Stimulated activated CD8-positive, alpha-beta memory T cell treated with anti-CD3 and anti-CD28 coated beads, Interleukin-4, amount 100 ng/mL, for 4 hours (primary cell): ENCODE measurements at places on chromosomes 11 and 22.

DNA sequence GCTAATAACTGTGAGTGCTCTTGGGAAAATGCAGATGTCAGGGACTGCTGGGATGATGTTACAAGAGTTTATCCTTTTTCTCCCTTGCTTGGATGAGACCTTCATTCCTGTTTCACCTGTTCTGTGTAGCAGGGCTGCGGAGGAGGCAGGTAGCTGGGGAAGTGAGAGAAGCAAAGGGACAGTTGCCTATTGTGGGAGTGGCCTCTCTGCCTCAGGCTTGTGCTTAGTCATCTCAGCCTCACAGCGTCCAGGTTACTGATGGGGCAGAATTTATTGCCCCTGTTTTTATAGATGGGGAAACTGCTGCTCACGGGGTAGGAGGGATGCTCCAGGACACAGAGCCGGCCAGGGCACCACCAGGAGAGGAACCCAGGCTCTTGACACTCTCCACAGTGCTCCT lies 1.7 kb downstream of the STX3 start:
- DNase-seq = no peak

GRCh38 chr11:120027546-120028180 lies 110.2 kb downstream of the TRIM29 start:
- no peak for DNase-seq

GRCh38 chr11:110812086-110812733 lies 100.0 kb upstream of the ARHGAP20 start:
- DNase-seq = no peak

DNA sequence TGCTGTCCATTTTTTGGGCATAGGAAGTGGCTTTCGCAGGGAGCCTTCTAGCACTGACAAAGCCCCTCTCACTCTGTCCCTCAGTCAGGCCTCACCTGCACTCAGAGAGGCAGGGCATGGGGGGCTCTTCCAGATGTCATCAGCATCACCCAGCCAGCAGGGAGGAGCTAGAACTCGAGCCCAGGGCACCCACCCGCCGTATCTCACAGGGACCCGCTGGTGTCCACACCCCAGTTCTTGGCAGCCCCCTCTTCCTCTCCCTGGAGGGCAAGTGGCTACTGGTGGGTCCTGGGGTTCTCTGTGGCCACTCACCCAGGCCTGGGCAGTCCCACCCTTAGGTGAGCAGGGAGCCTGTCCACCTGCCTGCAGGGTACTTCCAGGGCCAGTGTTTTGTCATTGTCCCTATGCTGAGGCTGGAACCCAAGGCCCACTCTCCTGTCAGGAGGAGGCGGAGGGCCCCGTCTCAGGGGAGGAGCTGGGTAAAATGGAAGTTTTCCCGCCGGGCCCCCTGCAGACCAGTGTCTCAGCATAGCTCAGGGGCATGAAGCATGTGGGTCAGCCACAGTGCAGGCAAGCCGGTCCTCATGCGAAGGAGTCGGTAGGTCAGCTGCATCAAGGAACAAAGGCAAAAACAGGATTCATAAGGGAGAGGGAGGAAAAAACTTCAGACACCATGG lies 21.8 kb downstream of the MYO7A start:
- DNase-seq = no peak

GRCh38 chr22:39087881-39088684 lies 9.0 kb upstream of the APOBEC3H start:
- no peak for DNase-seq

GRCh38 chr22:47221840-47222615 lies 459.6 kb downstream of the TBC1D22A start:
- no peak for DNase-seq

DNA sequence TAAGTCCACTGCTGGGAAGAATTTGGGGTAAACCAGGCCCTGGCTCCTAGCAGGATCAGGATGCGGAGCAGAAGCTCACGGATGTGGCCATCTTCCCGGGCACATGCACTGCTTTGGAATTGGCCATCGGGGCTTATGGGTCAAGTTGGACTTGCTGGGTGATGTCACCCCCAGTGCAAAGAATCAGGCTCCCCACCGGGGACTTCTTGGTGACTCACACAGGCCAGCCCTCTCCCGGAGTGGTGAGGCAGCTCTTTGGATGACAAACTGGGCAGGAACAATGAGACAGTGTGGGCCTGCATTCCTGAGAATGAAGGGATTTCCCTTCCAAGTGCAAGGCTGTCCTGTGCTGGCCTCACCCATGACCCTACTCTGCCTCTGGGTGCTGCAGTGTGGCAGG lies 128.8 kb upstream of the ANO1 start:
- DNase-seq = no peak
